ENCODE measurements at places on chromosomes 3 and 15.

GRCh38 chr3:52341123-52341522, 25.0 kb downstream of the DNAH1 start:
- DNase-seq, result no peak

DNA sequence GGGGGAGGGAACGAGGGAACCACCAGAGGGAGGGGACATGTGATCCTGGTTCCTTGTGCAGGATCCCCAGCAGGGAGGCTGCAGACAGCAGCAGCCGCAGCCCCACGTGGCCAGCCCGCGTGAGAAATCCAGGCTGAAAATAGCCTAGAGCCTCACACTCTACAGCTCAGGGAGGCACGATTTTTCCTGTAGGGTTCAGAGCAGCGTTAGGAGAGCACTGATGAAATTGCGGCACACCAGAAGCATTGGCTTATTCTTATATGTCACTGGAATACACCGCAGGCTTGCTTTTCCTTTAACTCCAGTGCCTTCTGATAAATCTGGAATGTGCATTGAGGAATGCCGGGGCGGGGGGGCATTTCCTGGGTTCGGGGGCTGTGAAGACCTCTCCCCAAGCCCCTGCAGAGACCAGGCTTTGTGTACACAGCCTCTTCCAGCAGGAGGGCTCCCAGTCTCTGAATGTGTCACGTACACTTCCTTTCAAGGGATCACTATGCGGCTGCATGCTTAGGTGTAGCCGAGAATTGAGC, 193.0 kb downstream of the ATP10A start:
- no peak for DNase-seq

GRCh38 chr3:5260992-5261501, 73.5 kb downstream of the EDEM1 start:
- no peak for DNase-seq

DNA sequence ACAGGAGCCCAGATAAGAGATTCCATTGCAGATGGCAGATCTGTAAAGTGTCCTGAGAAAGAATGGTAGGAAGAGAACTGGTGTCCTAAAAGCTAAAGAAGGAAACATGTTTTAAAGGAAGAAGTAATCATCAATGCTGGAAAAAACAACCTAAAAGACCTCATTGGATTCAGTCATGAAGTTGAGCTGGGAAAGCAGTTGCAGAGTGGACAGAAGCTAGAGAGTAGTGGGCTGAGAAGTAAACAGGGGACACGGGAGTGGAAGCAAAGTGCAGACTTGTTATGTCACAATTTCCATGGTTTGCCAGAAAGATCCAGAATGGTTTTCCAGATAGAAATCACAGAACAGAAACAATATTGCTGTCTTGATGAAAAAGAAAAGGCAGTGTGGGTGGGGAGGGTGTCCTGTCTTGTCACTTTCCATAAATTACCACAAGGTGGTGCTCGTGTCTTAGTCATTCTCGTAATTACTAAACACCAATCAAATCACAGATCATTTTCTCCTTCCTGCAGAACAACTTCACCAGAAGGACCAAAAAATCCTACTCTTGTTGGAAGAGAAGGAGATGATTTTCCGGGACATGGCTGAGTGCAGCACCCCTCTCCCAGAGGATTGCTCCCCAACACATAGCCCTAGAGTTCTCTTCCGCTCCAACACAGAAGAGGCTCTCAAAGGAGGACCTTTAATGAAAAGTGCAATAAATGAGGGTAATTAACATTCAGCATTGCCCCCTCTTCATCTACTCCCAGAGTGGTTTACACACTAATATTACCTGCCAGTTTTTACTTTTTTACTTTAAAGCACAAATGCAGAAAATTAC, 64.5 kb downstream of the KLHL25 start:
- DNase-seq, result peak; percentile 76

- DNase-seq, result no peak
Measured at GRCh38 chr15:57916695-57917094, 148.8 kb downstream of the ALDH1A2 start.

DNA sequence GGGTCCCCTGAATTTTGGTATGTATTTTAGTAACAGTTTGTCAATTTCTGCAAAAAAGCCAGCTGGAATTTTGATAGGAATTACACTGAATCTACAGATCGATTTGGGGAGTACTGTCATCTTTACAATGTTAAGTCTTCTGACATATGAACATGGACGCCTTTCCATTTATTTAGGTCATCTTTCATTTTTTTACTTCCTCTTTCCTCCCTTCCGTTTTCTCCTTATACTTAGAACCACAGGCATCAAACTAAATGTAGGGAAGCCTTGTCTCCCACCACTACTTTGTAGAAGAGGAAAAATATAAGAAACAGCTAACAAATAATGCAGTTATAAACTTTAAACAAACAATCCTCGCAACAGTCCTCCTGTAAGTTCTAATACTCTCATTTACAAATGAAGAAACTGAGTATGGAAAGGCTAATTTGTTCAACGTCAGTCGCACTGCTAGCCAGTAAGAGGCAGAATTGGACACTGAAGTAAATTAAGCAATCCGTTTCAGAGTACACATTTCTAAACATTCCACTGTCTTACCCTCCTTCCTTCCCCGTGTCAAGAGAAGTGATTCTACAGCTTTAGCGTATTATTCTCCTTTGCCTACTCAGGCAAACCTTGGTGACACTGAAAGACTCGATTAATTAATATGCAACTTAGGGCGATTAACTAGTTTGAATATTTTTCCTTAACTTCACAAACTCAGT, 25.6 kb downstream of the RHOA start:
- DNase-seq, result no peak

- no peak for DNase-seq
Measured at GRCh38 chr15:88083811-88084760, 172.5 kb downstream of the NTRK3 start.

DNA sequence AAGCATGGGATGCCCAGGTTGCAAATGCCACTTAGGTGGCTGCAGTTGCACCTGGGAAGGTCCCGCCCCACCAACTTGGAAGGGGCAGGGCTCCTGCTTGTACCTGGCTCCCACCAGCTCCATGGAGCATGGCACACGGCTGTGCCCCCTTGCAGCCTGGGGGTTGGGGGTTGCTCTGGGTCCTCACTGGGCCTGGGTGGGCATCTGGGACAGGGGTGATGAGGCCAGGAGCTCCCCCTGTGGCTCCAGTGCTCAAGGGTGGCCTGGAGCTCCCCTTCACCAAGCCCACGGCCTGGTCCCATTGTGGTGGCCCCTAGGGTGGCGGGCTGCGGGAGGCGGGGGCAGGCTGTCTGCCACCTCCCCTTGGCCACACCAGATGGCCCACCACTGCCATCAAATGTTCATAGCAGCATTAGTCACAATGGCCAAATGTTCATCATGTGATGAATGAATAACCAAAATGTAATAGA, 36.7 kb downstream of the GHSR start:
- DNase-seq, result no peak

GRCh38 chr3:151008699-151009098, 36.2 kb upstream of the CLRN1 start:
- no peak for DNase-seq

DNA sequence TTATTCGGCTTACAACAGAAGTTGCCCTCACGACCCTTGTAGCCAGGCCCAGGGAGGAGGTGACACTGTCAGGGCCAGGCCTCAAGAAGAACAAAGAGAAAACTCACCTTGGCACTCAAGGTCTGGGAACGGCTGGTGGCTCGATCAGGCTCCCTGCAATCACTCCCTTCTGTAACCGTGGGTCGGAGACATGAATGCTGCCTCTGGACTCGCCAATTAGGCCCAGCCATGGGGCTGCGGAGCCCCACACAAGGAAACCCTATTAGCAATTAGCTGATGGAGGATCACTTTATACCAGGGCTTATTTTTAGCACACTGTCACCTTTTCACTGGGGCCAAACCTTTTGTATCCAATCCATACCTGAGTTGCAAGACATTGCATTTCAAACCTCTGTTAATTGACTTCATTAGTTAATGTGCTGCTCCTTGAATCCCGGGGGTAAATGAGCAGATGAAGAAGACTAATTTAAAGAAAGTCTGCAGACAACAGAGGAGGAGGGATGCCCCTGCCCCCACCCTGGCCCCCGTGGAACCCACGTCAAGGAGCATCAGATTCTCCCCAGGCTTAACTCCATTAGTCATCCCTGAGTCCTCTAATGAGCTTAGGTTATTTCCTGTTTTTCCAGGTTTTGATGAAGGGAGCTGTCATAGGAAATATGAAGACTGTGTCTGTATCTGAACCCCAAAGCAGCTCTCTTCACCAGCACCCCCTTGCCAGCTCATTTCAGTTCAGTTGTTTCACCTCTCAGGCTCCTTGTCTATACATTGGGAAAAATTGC, 255.3 kb downstream of the RORA start:
- DNase-seq, result no peak

GRCh38 chr3:124584245-124584551, 146.1 kb upstream of the UMPS start:
- peak; percentile 47 for DNase-seq

DNA sequence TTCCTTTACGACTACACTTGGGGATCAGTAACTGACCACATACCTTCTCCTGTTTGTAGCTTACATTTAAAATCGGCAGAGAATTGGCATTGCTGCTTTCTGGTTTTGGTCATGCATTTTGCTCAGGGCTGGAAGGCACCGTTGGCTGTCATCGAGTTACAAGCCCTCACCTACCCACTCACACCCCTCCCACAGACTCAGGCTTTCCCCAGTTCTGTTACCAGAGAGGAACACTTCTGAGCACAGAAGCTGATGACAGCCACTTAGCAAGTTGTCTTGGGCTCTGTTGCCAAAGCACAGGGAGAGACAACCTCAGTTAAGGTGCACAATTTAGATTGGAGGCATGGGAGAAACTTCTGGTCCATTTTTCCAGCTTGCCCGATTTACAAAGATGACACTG, 204.8 kb upstream of the TOPAZ1 start:
- DNase-seq, result no peak

- no peak for DNase-seq
Measured at GRCh38 chr3:127848131-127849129, 26.1 kb upstream of the MGLL start.

DNA sequence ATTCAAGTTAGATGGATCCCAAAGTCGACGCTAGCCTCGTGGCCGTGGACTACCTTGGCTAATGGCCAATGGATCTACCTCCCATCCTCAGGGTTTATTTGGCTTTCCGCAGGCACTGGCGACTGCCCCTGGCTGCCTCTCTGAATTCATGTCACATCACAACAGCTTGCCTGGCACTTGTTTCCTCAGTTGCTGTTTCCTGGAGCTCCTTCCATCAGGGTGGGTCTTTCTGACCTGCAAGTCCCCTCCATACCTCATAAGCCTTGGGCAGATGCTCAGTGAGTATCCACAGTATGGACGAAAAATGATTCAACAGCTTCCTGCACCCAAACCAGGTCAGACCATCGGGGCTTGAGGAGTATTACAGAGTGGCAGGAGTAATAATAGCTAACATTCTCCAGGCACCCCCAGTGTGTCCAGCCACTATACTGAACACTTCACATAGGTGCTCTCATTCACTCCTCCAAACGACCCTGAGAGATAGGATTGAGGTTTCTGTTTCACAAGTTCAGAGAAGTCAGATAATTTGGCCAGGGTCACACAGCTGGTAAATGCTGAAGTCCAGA, 311.5 kb downstream of the TLE3 start:
- no peak for DNase-seq

- no peak for DNase-seq
Measured at GRCh38 chr3:182904164-182904563, 76.2 kb downstream of the DCUN1D1 start.

Data from CD4-positive, alpha-beta T cell treated with Interleukin-12 subunit alpha and Interleukin-12 subunit beta, for 1 hour (primary cell).